Suprapubic skin (tissue), 4 donors: ENCODE measurements at places on chromosomes 7 and 10. TPM values are rescaled to one million over a fixed set of nuclear protein-coding genes. Genes with fewer than 3 reads are reported as not detected.

Gene OPN1SW
- total RNA-seq: not detected

Gene SFTPD
- total RNA-seq: 3.0 TPM

Gene NKX2-3
- not detected for total RNA-seq

Gene SPDYE11
- total RNA-seq: not detected

Gene CSGALNACT2
- total RNA-seq: 10.1 TPM

Gene KCNMA1
- total RNA-seq: 9.3 TPM

Gene WDFY4
- 1.5 TPM for total RNA-seq

GRCh38 chr10:75770626-75771081, 339.2 kb downstream of the LRMDA start:
- peak; percentile 64 for DNase-seq
- no peaks in the 10 kb centered on the region for H3K36me3 ChIP-seq
- H3K4me3 ChIP-seq: no peak overlapping the region

DNA sequence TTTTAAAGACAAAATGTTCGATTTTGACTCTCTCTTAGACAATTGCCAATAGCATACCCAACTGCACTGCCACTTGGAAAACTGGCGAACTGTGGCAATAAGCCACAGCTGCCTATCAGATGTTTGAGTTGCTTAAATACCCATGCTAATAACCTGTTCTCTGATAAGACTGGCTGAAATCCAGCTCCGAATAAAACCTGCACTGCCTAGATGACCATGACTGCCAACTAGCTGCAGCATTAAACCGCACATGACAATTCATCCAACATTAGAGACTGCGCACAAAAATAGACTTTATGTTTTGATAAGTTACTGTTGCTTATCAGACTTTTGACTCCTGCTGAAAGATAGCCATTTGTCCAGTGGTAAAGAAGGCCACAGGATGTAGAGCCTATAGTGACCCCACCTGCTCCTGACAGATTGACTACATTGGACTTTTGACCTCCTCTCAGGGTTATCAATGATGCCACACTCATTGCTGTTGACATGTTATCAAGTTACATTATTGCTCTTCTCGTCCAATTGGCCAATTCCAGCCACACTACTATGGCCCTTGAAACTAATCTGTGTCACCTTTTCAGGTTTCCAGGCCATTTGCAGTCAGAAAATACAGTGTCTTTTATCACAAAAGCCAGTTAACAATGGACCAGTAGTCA, 299.0 kb downstream of the HGF start:
- DNase-seq: no peak
- no peak overlapping the region for H3K27ac ChIP-seq
- no peak overlapping the region for H3K4me3 ChIP-seq
- no peaks in the 10 kb centered on the region for H3K27me3 ChIP-seq

DNA sequence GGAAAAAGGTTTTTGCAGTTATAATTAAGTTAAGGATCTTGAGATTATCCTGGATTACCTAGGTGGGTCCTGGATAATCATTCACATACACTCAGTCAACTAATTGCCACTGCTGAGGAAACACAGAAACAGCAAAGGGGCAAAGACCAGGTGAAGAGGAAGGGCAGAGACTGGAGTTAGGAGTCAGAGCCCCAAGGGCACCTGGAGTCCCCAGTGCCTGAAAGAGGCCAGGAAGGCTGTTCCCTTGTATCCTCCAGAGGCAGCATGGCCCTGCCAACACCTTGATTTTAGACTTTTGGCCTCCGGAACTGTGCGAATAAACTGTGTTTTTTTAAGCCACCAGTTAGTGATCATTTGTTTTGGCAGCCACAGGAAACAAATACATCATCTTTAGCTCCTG, 24.6 kb downstream of the PRR15 start:
- no peaks in the 10 kb centered on the region for H3K4me1 ChIP-seq
- no peak overlapping the region for H3K4me3 ChIP-seq
- no peaks in the 10 kb centered on the region for H3K27me3 ChIP-seq
- H3K27ac ChIP-seq: no peak overlapping the region
- DNase-seq: no peak

GRCh38 chr7:132755538-132756483, 179.5 kb upstream of the PLXNA4 start:
- DNase-seq: no peak
- H3K4me3 ChIP-seq: no peak overlapping the region
- no peak overlapping the region for H3K27ac ChIP-seq
- H3K36me3 ChIP-seq: no peaks in the 10 kb centered on the region

GRCh38 chr10:74213571-74214162, 62.6 kb downstream of the ADK start:
- no peak overlapping the region for H3K4me3 ChIP-seq
- DNase-seq: no peak
- H3K4me1 ChIP-seq: peaks cover 5% of the 10 kb centered on the region
- no peaks in the 10 kb centered on the region for H3K27me3 ChIP-seq
- H3K36me3 ChIP-seq: no peaks in the 10 kb centered on the region
- no peak overlapping the region for H3K27ac ChIP-seq

DNA sequence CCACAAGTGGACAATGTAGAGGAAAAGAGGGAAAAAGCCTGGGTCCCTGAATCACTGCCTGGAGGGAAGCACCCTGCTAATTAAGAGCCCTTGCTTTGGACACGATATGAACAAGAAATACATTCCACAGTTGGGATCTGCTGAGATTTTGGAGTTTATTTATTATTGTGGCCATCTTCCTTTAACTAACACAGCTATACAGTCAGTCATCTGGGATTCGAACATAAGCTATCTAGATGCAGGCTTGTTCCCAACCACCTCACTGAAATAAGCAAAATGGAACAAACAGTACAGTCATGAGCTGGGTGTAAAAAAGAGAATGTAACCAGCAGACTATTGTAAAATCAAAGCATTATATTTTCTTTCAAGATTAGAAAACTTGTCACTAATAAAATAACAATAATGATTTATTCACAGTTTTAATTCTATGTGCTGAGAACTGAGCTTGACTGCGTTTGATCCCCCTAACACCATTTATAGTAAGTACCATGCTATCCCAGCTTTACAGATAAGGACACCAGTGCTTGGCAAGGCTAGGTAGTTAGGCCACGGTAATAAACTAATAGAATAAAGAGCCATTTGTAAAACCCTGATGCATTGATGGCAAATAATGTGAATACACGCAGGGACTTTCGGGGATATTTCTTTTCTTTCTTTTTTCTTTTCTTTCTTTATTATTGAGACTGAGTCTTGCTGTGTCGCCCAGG, 223.8 kb upstream of the KLF6 start:
- no peak overlapping the region for H3K4me3 ChIP-seq
- peaks cover 4% of the 10 kb centered on the region for H3K4me1 ChIP-seq
- H3K27me3 ChIP-seq: no peaks in the 10 kb centered on the region
- H3K36me3 ChIP-seq: no peaks in the 10 kb centered on the region
- no peak overlapping the region for H3K27ac ChIP-seq

DNA sequence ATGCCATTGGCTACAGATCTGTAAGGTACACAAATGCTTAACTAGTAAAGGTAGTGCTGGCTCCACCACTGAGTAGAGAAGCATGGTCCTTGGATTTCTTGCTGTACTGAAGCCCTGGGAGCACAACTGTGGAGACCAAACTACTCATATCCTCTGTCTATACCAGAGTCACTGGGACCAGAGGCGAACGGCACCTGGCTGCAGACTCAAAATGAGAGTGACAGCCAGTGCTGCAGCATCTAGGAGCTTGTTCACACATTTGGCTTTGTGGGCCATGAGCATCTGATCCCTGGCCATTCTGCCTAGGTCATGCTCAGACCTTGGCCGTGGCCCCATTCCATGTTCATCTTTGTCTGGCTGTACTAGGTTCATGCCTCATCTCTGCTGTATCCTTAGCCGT, 31.9 kb downstream of the LRRC18 start:
- H3K27me3 ChIP-seq: no peaks in the 10 kb centered on the region
- no peaks in the 10 kb centered on the region for H3K36me3 ChIP-seq
- DNase-seq: no peak
- no peaks in the 10 kb centered on the region for H3K4me1 ChIP-seq
- H3K4me3 ChIP-seq: no peak overlapping the region

DNA sequence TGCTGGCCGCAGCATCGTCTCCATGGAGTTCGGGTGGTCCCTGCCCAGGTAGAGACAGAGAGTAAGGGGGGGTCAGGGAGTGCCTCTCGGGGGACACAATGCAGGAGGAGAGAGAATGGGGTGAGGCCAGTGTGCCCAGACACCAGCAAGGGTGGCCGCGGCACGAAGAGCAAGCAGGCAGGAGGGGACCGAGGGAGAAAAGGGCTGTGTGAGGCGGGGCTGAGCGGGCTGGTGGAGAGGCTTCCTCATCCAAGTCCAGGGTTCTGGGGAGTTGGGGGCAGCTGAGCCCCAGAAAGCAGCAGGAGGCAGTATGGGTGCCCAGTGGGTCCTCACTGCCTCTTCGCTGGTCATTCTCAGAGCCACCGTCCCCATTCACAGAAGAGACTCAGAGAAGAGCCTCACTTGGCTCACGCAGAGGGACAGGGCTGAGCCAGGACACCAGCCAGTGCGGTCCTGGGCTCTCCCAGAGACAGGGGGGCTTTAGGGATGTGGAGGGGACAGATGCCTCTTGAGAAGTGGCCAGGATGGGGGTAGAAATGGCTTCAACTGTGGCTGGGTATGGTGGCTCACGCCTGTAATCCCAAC, 78.9 kb downstream of the MICALL2 start:
- H3K27me3 ChIP-seq: peaks cover 86% of the 10 kb centered on the region
- DNase-seq: no peak
- H3K36me3 ChIP-seq: no peaks in the 10 kb centered on the region
- no peak overlapping the region for H3K27ac ChIP-seq
- H3K4me1 ChIP-seq: no peaks in the 10 kb centered on the region

GRCh38 chr7:156906200-156906649, 13.2 kb upstream of the LMBR1 start:
- no peak overlapping the region for H3K4me3 ChIP-seq
- H3K36me3 ChIP-seq: no peaks in the 10 kb centered on the region
- no peak overlapping the region for H3K27ac ChIP-seq
- peaks cover 15% of the 10 kb centered on the region for H3K4me1 ChIP-seq
- no peak for DNase-seq
- H3K27me3 ChIP-seq: no peaks in the 10 kb centered on the region

GRCh38 chr7:24082826-24083225, 201.2 kb upstream of the NPY start:
- no peaks in the 10 kb centered on the region for H3K4me1 ChIP-seq
- H3K4me3 ChIP-seq: no peak overlapping the region
- no peak overlapping the region for H3K27ac ChIP-seq
- no peak for DNase-seq

- H3K4me1 ChIP-seq: no peaks in the 10 kb centered on the region
- H3K4me3 ChIP-seq: no peak overlapping the region
- no peak overlapping the region for H3K27ac ChIP-seq
- no peaks in the 10 kb centered on the region for H3K27me3 ChIP-seq
- DNase-seq: no peak
- H3K36me3 ChIP-seq: no peaks in the 10 kb centered on the region
Observed at GRCh38 chr7:108079648-108080591, 50.2 kb downstream of the LAMB4 start.
